ENCODE measurements at places on chromosomes 6 and 20. TPM values are rescaled to one million over a fixed set of nuclear protein-coding genes. Genes with fewer than 3 reads are reported as not detected.

DNA sequence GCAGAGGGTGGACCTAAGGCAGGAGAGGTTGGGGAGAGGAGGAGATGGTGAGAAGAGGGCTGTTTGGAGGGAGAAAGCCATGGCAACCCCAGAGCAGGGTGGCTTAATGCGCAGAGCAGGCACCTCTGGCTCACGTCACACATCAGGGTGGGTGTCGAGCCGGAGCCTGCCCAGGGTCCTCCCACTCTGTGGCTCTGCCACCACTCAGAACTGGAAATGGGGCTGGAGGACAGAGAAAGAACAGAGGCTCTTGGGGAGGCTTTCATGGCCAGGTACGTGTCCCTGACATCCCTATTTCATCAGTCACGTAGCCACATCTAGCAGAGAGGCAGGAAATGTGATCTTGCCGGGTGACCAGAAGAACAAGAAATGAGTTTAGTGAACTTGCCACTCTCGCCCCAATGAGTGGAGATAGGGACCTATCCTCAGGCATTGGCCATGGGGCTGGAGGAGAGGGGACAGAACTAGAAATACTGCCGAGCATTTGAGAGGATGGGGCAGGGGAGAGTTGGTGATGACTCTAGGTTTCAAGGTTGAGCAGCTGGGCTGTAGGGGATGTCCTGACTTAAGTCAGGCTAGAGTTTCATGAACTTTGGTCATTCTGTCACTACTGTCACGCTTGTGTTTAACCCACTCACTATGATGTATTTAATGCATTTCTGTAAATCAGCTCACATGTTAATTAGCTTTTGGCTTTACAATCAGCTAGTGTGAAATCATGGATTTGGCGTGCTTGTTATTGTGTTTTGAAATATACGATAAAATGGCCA, 52.7 kb downstream of the CDH26 start:
- no peak for DNase-seq

DNA sequence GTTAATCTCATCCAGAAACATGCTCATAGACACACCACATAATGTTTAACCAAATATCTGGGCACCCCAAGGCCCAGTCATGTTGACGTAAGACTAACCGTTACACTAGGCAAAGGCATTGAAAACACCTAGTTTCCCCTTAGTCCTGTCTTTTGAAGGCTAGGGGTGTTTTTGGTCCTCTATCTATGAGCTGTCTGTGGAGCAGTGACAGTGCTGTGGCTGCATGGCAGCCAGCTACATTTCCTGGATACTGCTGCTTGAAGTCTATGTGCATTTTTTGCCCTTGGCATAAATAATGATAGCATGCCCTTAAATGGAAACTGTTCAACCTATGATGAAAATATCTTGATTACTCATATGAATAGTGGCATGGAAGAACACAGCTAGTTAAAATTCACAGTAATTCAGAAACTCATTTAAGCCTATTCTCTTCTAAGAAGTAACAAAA, 18.6 kb downstream of the FARS2 start:
- no peak for DNase-seq

- no peak for DNase-seq
Measured at GRCh38 chr20:59573837-59574236, 30.5 kb upstream of the PHACTR3 start.

Gene LAMA2
- 50.0 TPM for polyA plus RNA-seq

DNA sequence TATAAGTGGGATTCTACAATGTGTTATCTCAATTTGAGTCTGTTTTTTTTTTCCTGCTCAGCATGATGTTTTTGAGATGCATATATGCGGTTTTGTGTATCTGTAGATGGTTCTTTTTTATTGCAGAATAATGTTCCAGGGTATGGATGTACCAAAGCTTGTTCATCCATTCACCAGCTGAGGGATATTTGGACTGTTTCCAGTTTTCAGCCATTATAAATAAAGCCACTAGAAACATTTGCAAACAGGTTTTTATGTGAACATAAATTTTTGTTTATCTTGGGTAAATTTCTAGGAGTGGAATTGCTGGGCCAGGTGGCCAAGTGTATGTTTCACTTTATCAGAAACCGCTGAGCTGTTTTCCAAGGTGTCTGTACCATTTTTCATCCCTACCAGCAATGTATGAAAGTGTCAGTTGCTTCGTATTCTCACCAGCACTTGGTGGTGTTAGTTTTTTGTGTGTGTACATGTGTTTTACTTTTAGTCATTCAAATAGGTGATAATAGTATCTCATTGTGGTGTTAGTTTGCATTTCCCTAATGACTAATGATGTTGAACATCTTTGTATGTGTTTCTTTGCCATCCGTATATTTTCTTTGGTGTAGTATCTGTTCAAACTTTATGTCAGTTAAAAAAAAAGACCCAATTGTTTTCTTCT, 124.2 kb downstream of the CEBPB start:
- DNase-seq, result no peak

- DNase-seq, result no peak
Measured at GRCh38 chr20:33437141-33437911, 6.2 kb downstream of the SNTA1 start.

Gene C20orf141
- polyA plus RNA-seq, result 0.12 TPM

Gene CFB
- 6.7 TPM for polyA plus RNA-seq

GRCh38 chr6:169868458-169868857, 117.0 kb downstream of the ERMARD start:
- DNase-seq, result no peak

DNA sequence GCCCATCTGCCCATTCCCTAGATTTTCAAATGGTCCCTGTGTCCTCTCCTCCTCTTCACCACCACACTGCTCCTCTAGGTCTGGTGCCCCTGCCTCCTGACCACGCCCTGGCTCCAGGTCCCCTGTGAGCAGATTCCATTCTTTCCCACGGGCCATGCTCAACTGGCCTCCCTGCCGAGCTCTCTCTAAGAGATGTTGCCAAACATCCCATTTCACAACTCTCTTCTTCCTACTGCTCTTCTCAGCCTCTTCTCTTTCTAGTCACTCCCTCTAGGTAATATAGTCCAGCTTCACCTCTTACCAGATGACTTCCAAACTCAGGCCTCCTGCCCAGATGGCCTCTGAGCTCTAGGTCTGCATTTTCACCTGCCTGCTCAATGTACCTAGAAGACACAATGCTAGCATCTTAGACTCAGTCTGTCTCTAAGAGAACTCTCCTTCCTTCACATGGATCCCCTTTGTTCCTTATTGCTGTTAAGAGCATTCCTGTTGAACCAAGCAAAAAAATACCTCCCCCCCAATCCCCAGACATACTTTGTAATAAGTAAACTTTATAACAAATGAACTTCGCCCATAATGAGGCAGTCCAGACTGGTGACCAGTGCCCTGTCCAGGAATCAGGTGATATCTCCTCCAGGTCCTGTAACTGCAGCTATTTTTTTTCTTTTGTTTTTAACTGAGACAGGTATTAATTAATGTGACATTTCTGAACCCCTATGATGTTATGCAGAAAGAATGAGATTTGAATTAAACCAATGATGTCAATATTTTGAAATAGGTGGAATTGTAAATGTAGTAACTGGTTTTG, 79.0 kb downstream of the LYRM4 start:
- no peak for DNase-seq

DNA sequence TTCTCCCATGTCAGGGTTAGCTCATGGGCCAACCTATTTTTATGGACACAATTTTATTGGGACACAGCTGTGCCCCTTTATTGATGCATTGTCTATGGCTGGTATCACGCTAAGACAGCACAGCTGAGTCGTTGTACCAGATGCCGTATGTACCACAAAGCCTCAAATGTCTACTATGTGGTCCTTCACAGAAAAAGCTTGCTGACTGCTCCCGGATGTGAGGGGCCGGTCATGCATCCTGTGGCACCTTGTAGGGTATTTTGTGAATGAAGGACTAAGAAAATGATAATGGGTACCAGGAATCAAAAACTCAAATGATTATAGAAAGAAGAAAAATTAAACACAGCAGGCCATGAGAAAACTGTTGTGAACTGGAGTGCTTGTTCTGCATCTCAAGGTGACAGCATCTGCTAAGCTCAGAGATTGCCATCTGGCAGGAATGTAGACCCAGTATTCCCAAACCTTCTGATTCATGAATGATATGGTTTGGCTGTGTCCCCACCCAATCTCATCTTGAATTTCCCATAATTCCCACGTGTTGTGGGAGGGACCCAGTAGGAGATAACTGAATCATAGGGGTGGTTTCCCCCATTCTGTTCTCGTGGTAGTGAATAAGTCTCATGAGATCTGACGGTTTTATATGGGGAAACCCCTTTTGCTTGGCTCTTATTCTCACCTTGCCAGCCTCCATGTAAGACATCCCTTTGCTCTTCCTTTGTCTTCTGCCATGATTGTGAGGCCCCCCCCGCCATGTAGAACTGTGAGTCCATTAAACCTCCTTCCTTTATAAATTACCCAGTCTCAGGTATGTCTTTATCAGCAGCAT, 248.5 kb downstream of the TSHZ2 start:
- DNase-seq, result no peak

Gene RBBP8NL
- polyA plus RNA-seq, result not detected
